Activated naive CD4-positive, alpha-beta T cell treated with anti-CD3 and anti-CD28 coated beads for 36 hours (primary cell): ENCODE measurements at places on chromosomes 5 and 9. TPM values are rescaled to one million over a fixed set of nuclear protein-coding genes. Genes with fewer than 3 reads are reported as not detected.

GRCh38 chr5:16784843-16785791 is 151.0 kb downstream of the MYO10 start:
- DNase-seq = peak; percentile 70

GRCh38 chr9:127714020-127714750 is 1.3 kb downstream of the PTRH1 start:
- no peak for DNase-seq

- DNase-seq = no peak
Observed at GRCh38 chr9:34428325-34428958, 29.9 kb downstream of the FAM219A start.

GRCh38 chr5:178121391-178122276 is 8.3 kb downstream of the N4BP3 start:
- DNase-seq = no peak

GRCh38 chr9:79257790-79258351 is 313.9 kb upstream of the TLE4 start:
- DNase-seq = no peak

GRCh38 chr5:167557359-167557758 is 734.1 kb upstream of the WWC1 start:
- DNase-seq = no peak

DNA sequence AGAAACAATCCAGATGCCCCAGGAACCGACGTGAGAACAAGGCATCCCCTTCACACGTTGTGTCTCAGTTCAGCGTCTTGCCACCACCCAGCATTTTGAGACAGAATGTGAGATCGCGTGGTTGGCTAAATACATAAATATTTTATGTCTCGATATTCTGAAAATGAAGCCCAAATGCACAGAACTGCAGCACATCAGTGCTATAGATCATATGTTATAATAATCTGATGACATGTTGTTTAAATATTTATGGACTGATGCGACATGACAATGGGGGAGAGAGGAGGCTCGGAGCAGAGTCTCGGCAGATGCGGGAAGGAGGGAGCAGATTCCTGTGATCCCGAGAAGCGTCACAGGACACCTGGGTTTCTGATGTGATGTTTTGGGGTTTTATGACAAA is 10.9 kb downstream of the NEK6 start:
- DNase-seq = no peak

- DNase-seq = peak; percentile 62
Observed at GRCh38 chr9:4117835-4118610, 181.8 kb downstream of the GLIS3 start.

GRCh38 chr5:172858990-172859811 is 25.1 kb downstream of the ERGIC1 start:
- DNase-seq = no peak

DNA sequence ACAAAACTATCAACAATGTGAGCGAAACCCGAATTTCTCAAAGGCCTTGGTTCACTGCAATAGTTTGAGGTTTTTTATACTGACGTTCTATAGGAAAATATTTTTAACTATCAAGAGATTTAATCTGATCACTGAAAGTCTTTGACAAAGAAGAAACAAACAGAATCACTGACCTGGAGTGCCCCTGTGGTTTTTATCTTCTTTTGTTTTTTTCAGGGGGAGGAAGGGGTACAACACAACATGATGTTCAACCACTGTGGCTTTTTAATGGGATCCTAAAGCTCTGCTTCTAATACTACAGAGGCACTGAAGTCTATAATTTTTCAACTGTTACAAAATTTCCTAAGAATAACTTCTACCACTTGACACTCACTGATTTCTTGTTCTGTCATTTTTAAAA is 185.9 kb downstream of the AP3B1 start:
- no peak for DNase-seq

DNA sequence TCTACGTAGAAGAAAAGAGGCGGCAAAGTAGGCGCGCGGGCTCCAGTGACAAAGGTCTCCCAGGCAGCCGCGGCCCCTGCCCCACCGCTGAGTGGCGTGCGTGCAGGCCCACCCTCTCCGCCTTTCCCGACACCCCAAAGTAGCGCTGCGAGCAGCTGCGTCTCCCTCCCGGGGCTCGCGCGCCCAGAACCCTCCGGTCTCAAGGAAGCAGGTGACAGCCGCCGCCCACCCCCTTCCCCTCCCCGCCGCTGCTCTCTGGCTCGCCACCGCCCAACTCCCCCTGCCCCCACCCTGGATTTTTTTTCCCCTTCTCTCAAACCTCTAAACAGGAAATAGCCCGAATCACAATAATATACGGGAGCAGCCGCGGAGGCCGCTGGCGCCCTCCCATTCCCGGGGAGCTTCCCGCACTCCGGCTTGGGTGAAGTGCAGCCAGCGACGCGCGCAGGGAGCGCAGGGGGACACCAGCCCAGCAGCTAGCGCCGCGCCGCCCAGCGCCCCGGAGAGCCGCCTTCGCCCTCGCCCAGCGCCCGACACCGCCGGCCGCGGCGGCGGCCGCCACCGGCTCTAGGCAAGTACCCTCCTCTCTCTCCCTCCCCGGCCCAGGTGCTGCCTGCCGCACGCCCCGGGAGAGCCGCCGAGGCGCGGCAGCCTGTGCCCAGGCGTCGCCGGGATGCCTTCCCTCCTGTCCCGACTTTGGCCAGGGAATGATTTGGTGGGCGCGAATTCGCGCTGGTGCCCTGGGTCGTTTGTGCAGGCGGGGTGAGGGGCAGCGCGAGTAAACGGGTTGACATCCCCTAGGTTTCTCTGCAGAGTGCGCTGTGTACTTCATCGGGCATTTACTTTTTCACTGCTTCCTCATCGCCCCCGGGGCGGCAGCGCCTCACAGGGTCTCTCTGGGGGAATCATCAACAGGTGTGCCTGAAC is 52.7 kb upstream of the TJP2 start:
- peak; percentile 43 for DNase-seq

GRCh38 chr5:97118261-97119006 is 24.0 kb downstream of the LIX1 start:
- no peak for DNase-seq

DNA sequence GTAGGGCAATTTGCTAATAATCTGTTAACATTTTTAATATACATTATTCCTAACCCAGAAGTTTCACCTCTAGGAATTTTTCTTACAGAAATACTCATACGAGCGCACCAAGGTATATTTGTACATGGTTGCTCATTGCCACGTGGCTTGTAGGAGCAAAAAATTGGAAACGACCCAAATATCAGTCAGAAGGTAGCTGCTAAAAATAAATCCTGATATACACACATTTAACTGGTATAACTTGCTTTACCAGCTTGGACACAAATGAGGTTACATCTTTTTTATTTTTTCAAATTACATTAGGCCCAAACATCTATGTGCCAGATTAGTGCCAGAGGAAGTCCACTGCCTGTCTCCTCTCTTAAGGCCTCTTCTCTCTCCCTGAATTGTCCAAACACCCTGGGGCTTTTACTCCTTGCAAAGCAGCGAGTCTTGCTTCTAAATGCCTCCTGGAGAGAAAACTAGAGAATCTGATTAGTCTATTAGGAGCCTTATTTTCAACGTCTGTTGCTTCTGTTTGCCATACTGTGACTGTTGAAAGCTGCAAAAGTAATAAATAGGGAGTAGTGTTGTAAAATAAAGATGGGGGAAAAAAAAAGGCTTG is 92.0 kb upstream of the SSBP2 start:
- no peak for DNase-seq

DNA sequence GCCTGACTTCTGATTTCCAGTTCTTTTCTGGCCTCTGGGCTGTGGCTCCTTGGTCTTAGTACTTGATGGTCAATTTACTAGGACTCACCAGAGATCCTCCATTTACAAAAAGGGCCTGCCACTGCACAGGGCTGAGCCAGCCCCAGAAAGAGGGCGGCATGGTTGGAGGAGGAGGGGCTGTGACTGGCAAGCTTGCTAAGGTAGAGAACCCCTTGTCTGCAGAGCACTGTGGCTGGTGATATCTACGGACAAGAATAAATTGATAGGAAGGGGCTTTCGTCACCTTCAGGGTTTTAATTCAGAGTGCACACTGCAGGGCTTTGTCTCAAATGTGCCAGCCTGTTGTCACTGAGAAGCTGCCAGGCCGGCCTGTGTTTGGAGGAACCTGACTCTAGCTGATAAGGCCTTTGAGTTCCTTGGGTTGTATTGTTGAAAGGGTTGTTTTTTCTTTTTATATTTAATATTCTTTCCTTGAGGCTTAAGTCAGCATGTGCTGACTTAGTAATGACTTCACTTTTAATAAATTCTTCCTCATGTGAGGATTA is 15.1 kb downstream of the SLC22A5 start:
- DNase-seq = no peak

GRCh38 chr5:40041452-40041851 is 616.7 kb upstream of the DAB2 start:
- no peak for DNase-seq

GRCh38 chr5:164277720-164278119 is 772.3 kb downstream of the MAT2B start:
- DNase-seq = no peak

- DNase-seq = no peak
Observed at GRCh38 chr9:27560457-27560856, 12.8 kb downstream of the C9orf72 start.

GRCh38 chr9:134570711-134571325 is 70.8 kb upstream of the COL5A1 start:
- DNase-seq = no peak

GRCh38 chr5:158727136-158727535 is 372.6 kb downstream of the EBF1 start:
- no peak for DNase-seq

- no peak for DNase-seq
Observed at GRCh38 chr9:34522091-34522887, 501 bp downstream of the ENHO start.

- no peak for DNase-seq
Observed at GRCh38 chr9:88307136-88307535, 81.1 kb upstream of the SPIN1 start.

- DNase-seq = no peak
Observed at GRCh38 chr5:61784341-61784740, 452.3 kb downstream of the ZSWIM6 start.

- DNase-seq = no peak
Observed at GRCh38 chr9:133657120-133657661, 21.0 kb downstream of the DBH start.

- no peak for DNase-seq
Observed at GRCh38 chr9:85451680-85452079, 290.1 kb downstream of the AGTPBP1 start.

- DNase-seq = no peak
Observed at GRCh38 chr9:127637322-127637847, 25.3 kb downstream of the STXBP1 start.

DNA sequence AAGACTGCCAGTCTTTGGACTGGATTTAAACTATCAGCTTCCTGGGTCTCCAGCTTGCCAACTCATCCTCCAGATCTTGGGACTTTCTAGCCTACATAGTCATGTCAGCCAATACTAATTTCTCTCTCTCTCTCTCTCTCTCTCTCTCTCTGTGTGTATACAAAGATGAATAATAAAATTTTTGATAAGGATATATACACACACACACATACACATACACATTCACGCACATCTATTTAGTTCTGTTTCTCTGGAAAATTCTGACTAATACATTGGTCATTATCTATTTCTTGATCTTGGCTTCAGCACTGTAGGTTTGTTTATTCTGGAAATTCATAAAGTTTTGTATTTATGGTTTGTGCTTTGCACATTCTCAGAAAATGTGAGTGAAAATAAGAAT is 1606.2 kb upstream of the NUDT12 start:
- DNase-seq = no peak

- DNase-seq = no peak
Observed at GRCh38 chr9:137088121-137088520, 1.3 kb downstream of the MAN1B1 start.

- no peak for DNase-seq
Observed at GRCh38 chr9:126513159-126514036, 100.3 kb upstream of the LMX1B start.

The IFNA13 gene
- total RNA-seq = not detected

The PCDHB9 gene
- total RNA-seq = not detected

The FCN2 gene
- total RNA-seq = not detected

The PCSK1 gene
- not detected for total RNA-seq

The GNAQ gene
- 22.4 TPM for total RNA-seq

The TSSK1B gene
- not detected for total RNA-seq

The SNCAIP gene
- not detected for total RNA-seq

The NOXA1 gene
- 1.2 TPM for total RNA-seq

The TAF11L5 gene
- not detected for total RNA-seq

The PLPP7 gene
- 0.25 TPM for total RNA-seq

The FYB1 gene
- total RNA-seq = 129 TPM

The NR5A1 gene
- not detected for total RNA-seq

The OR1J2 gene
- not detected for total RNA-seq

The SLC34A3 gene
- total RNA-seq = not detected

The LRRC26 gene
- not detected for total RNA-seq
